K562 (cell line): ENCODE measurements at places on chromosomes 2 and 18.

- no peak for DNase-seq
These were observed 26.3 kb upstream of the ITGB6 start for GRCh38 chr2:160226367-160226766.

- DNase-seq = no peak
These were observed 175.7 kb upstream of the RND3 start for GRCh38 chr2:150663143-150663542.

DNA sequence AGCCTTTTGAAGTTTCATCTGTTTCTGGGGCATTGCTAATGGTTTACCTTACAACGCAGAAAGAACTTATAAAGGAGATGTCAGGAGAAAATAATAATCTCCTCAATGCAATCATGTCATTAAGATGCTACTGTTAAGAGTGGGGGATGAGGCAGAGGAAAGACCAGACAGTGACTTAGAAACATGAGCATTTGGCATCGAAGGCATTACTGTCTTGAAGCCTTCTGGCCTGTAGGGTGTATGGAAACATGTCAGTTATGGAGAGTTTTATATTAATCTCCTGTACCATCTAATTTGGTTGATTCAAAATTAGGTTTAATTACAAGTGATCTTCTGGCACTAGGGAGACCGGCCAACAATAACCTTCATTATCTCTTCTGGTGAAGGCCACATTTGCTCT lies 32.5 kb downstream of the CDC42EP3 start:
- no peak for DNase-seq

DNA sequence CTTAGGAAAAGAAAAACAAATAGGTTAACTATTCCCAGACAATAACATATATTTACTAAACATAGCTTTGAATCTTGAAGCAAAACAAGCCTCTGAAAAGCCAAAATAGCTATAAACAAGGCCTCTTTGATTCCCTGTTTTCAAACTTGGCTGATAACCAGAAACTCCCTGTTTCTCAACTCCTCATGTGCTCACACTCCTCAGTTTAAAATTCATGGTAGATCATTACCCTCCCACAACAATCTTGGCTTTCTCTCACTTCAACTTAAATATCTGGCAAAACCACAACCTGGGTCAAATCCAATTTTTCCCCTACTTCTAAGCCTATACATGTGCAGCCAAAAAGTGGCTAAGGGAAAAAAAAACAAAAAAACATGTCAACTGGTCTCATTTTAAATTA lies 15.6 kb downstream of the SUCLG1 start:
- DNase-seq = no peak

- no peak for DNase-seq
These were observed 135.6 kb upstream of the LGALSL start for GRCh38 chr2:64318476-64318748.
